ENCODE measurements at places on chromosomes 4 and X.

DNA sequence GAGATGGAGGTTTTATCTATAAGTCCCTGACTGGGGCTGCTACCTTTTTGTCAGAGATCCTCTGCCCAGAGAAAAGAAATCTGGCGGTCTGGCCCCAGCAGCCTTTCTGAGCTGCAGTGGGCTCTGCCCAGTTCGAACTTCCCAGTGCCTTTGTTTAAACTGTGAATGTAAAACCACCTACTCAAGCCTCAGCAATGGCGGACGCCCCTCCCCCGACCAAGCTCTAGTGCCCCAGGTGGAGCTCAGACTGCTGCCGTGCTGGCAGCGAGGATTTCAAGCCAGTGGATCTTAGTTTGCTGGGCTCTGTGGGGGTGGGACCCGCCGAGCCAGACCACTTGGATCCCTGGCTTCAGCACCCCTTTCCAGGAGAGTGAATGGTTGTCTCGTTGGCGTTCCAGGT lies 121.8 kb downstream of the TSPAN5 start:
- H3K27me3 ChIP-seq: no peaks in the 10 kb centered on the region
- DNase-seq: no peak
- no peak overlapping the region for H3K4me3 ChIP-seq
- no peaks in the 10 kb centered on the region for H3K4me1 ChIP-seq

GRCh38 chr4:176607807-176608206 lies 184.9 kb downstream of the VEGFC start:
- H3K4me1 ChIP-seq: no peaks in the 10 kb centered on the region
- no peaks in the 10 kb centered on the region for H3K27me3 ChIP-seq
- DNase-seq: no peak
- no peaks in the 10 kb centered on the region for H3K36me3 ChIP-seq
- no peak overlapping the region for H3K4me3 ChIP-seq

- peak overlapping the region; percentile 87 for H3K27ac ChIP-seq
- no peaks in the 10 kb centered on the region for H3K27me3 ChIP-seq
- H3K4me1 ChIP-seq: peaks cover 15% of the 10 kb centered on the region
- peaks cover 30% of the 10 kb centered on the region for H3K36me3 ChIP-seq
- no peak for DNase-seq
Measured at GRCh38 chr4:158722291-158722916, 792 bp downstream of the PPID start.

DNA sequence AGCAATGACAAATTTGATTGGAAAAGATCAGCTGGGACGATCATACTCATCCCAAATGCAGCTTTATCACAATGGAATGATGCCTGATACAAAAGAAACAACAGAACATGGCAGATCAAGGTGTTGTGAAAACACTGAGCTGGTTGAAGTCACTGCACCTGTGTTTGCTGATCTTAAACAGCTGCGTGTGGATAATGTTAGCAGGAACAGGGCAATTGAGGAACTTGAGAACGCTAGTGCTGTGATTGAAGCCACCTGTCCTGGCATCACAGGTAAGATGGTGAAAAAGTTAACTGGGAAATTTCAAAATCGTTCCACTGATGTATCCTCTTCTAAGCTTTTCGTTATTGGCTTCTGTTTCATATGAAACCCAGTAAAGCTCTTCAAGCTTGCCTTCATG lies 27.4 kb upstream of the SOD3 start:
- H3K27me3 ChIP-seq: no peaks in the 10 kb centered on the region
- H3K27ac ChIP-seq: no peak overlapping the region
- H3K4me1 ChIP-seq: no peaks in the 10 kb centered on the region
- DNase-seq: no peak
- H3K36me3 ChIP-seq: no peaks in the 10 kb centered on the region

GRCh38 chr4:76322236-76322635 lies 15.7 kb downstream of the STBD1 start:
- no peaks in the 10 kb centered on the region for H3K36me3 ChIP-seq
- no peak overlapping the region for H3K4me3 ChIP-seq
- no peak overlapping the region for H3K27ac ChIP-seq
- H3K4me1 ChIP-seq: no peaks in the 10 kb centered on the region
- DNase-seq: no peak

DNA sequence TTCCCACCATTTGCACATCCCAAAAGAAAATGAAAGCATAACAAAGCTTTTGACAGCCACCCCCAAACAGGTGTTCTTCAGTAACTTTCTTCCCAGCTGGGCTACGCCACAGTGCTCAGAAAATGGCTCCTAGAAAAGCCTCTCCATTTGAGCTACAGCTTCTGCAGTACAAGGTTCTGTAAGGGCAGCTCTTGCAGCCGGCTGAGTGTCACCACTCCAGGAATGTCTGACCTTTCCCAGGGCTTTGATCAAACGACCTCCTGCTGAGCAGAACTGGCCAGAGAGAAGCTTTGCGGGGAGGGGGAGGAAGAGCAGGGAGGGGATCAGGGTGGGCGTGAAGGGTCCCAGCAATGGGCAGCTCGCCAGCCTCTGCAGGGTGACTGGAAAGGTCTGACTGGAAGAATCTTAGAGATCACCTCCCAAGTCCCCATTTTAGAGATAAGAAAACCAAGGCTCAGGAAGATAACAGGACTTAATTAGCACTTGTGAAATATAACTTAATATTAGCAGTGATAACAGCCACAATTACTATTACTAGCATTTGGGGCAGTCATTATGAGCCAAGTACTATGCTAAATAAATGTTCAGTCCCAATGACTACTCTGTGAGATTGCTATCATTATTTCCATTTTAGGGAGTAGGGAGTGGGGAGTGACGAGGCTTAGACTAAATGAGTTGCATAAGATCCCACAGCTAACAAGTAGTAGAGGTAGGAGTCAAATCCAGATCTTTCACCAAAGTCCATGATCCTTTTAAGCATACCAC lies 51.1 kb downstream of the LEF1 start:
- H3K27me3 ChIP-seq: no peaks in the 10 kb centered on the region
- no peak overlapping the region for H3K4me3 ChIP-seq
- peak overlapping the region; percentile 66 for H3K27ac ChIP-seq
- peaks cover 92% of the 10 kb centered on the region for H3K4me1 ChIP-seq
- DNase-seq: no peak

GRCh38 chrX:112798736-112799135 lies 41.9 kb downstream of the AMOT start:
- DNase-seq: no peak
- no peaks in the 10 kb centered on the region for H3K27me3 ChIP-seq
- H3K4me3 ChIP-seq: no peak overlapping the region

DNA sequence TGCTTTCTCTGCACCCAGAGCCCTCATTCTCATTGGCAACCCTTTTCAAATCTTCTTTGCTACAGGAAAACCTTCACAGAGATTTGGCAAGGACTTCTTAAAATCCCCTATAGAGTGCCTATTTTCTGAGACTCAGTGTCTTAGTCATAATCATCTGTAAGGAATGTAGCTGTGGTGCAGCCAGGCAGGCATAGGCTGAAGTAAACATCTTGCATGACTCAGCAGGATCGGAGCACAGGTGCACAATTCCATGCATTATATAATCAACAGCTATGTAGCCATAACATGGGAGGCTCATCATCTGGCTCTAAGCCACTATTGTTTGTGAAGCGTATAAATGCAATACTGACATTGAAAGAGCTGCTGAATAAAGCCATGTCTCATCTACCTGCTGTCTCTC lies 368.8 kb downstream of the MAGEE1 start:
- H3K4me1 ChIP-seq: no peaks in the 10 kb centered on the region
- no peaks in the 10 kb centered on the region for H3K27me3 ChIP-seq
- H3K4me3 ChIP-seq: no peak overlapping the region
- DNase-seq: no peak
- H3K36me3 ChIP-seq: no peaks in the 10 kb centered on the region

GRCh38 chr4:185925910-185926360 lies 113.9 kb upstream of the SORBS2 start:
- no peaks in the 10 kb centered on the region for H3K4me1 ChIP-seq
- H3K27me3 ChIP-seq: no peaks in the 10 kb centered on the region
- H3K36me3 ChIP-seq: no peaks in the 10 kb centered on the region
- H3K27ac ChIP-seq: no peak overlapping the region
- no peak overlapping the region for H3K4me3 ChIP-seq

GRCh38 chr4:70788733-70789132 lies 51.0 kb downstream of the GRSF1 start:
- H3K27me3 ChIP-seq: no peaks in the 10 kb centered on the region
- peaks cover 22% of the 10 kb centered on the region for H3K36me3 ChIP-seq
- no peak overlapping the region for H3K27ac ChIP-seq
- no peak overlapping the region for H3K4me3 ChIP-seq
- H3K4me1 ChIP-seq: no peaks in the 10 kb centered on the region
- DNase-seq: no peak

GRCh38 chr4:8269535-8270417 lies at the start of gene HTRA3:
HTRA3 (plus strand) TSS chr4:8269754; CDS start chr4:8269969, 215 bp downstream.
- no peaks in the 10 kb centered on the region for H3K36me3 ChIP-seq
- no peak within 1 kb of the TSS for H3K4me3 ChIP-seq
- peaks cover 57% of the 10 kb centered on the region for H3K27me3 ChIP-seq
- H3K4me1 ChIP-seq: no peaks in the 10 kb centered on the region

GRCh38 chrX:129808158-129808828 lies 28.5 kb downstream of the SASH3 start:
- H3K27me3 ChIP-seq: no peaks in the 10 kb centered on the region
- H3K27ac ChIP-seq: no peak overlapping the region
- DNase-seq: no peak
- no peaks in the 10 kb centered on the region for H3K4me1 ChIP-seq
- H3K4me3 ChIP-seq: no peak overlapping the region
- no peaks in the 10 kb centered on the region for H3K36me3 ChIP-seq

DNA sequence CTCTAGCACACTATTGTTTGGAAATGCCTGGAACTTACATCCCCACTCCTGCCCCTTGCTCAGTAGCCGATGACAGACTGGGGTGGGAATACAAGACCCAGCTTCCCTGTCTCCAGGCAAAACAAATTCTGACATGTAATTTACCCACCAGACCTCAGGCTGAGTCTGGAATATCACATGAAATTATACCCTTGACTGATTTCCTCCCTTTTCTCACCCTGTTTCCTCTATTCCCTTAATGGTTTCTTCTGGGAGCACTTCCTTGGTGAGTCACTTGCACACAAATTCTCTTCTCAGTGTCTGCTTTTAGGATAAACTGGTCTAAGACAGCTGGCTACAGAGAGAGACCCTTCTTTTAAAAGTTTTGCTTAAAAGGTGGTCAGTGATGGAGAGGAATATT lies 65.8 kb upstream of the DIPK2B start:
- H3K27me3 ChIP-seq: no peaks in the 10 kb centered on the region
- H3K36me3 ChIP-seq: no peaks in the 10 kb centered on the region
- no peak overlapping the region for H3K4me3 ChIP-seq

- no peak for DNase-seq
- H3K27ac ChIP-seq: no peak overlapping the region
- H3K4me3 ChIP-seq: no peak overlapping the region
- no peaks in the 10 kb centered on the region for H3K36me3 ChIP-seq
Measured at GRCh38 chrX:39848900-39849299, 248.9 kb downstream of the BCOR start.

- DNase-seq: no peak
- H3K4me1 ChIP-seq: no peaks in the 10 kb centered on the region
- no peaks in the 10 kb centered on the region for H3K36me3 ChIP-seq
- H3K27ac ChIP-seq: no peak overlapping the region
- no peak overlapping the region for H3K4me3 ChIP-seq
Measured at GRCh38 chr4:17082186-17082585, 183.7 kb upstream of the LDB2 start.

DNA sequence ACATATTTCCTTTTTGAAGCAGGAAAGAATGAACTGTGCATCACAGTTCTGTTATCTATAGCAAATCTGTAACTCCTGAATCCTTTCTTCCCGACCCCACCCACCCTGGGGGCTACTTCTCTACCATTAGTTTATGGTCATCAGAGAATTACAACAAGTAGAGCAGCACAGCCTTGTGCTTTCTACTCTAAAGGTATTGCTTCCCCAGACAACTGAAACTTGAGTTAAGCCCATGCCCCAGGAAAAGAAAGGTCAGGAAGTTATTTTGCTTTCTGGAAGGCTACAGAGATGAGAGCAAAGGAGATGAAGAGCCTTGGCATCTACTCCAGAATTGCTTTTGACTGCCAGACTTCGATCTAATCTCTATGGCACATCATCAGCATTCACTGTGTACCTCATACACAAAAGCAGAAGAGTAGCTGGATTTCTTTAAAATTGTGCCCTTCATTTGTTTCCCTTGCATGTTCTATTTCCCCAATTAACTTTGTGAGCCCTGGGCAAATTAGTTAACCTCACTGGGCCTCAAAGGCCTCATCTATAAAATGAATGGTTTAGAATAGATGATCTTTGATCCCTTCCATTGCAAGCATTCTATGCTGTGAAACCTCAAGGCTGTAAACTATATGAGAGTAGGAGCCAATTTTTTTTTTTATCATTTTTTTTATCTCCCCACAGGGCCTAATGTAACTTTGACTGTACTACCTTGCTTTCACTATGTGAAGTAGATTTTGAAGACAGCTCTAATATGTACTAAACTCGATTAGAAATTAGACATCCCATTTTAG lies 595.6 kb downstream of the RPA4 start:
- no peaks in the 10 kb centered on the region for H3K36me3 ChIP-seq
- no peak overlapping the region for H3K27ac ChIP-seq
- no peaks in the 10 kb centered on the region for H3K27me3 ChIP-seq
- H3K4me1 ChIP-seq: no peaks in the 10 kb centered on the region

DNA sequence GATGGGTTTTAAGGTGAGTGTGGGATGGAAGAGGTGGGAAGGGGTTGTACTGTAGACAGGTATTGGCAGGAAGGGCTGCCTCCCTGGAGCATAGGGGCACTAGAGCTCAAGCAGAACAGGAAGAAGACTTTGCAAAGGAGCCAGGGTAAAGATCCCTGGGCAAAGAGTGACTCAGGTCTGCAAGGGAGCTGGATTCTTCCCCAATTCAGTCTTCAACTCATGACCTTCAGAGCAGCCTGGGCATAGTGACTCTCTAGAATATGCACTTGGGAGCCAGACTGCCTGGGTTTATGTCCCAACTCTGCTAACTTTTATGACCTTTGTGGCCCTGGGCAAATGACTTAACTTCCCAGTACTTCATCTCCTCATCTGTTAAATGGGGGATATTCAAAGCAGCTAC lies 4.0 kb downstream of the LONRF3 start:
- no peaks in the 10 kb centered on the region for H3K36me3 ChIP-seq
- no peak overlapping the region for H3K27ac ChIP-seq
- H3K27me3 ChIP-seq: peaks cover 20% of the 10 kb centered on the region
- H3K4me3 ChIP-seq: no peak overlapping the region
- no peak for DNase-seq

- no peaks in the 10 kb centered on the region for H3K36me3 ChIP-seq
- DNase-seq: no peak
- no peak overlapping the region for H3K4me3 ChIP-seq
- no peak overlapping the region for H3K27ac ChIP-seq
- no peaks in the 10 kb centered on the region for H3K4me1 ChIP-seq
Measured at GRCh38 chr4:117491516-117491915, 406.1 kb upstream of the TRAM1L1 start.

- H3K4me1 ChIP-seq: no peaks in the 10 kb centered on the region
- H3K27ac ChIP-seq: no peak overlapping the region
- DNase-seq: no peak
- no peaks in the 10 kb centered on the region for H3K36me3 ChIP-seq
- H3K27me3 ChIP-seq: no peaks in the 10 kb centered on the region
Measured at GRCh38 chr4:61214680-61215079, 14.6 kb downstream of the ADGRL3 start.

All from T-cell (primary cell).